Naive thymus-derived CD4-positive, alpha-beta T cell (primary cell): ENCODE measurements at places on chromosomes 2 and 18. TPM values are rescaled to one million over a fixed set of nuclear protein-coding genes. Genes with fewer than 3 reads are reported as not detected.

GRCh38 chr2:78540255-78540654 lies 485.2 kb upstream of the REG3G start:
- H3K27ac ChIP-seq = no peak overlapping the region
- H3K4me3 ChIP-seq = no peak overlapping the region
- H3K27me3 ChIP-seq = no peaks in the 10 kb centered on the region
- no peak for DNase-seq
- H3K36me3 ChIP-seq = no peaks in the 10 kb centered on the region
- no peaks in the 10 kb centered on the region for H3K4me1 ChIP-seq

DNA sequence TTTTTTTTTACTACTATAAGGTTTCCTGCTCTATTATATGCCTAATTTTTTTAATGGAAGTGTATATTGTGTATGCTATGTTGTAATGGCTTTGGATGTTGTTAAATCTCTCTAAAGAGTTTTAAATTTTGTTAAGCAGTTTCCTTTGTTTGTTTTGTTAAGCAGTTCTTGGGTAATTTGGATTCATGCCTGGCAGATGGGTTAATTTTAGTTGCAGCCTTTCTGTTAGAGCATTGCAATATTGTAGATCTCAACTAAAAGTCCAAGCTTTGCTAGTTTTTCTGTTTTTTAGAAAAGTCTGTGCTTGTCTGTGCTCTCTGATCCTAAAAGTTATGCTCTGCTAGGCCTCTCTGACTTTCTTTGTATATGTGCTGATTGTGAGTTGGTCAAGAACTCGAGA lies 1229.0 kb upstream of the NRXN1 start:
- no peaks in the 10 kb centered on the region for H3K27me3 ChIP-seq
- H3K4me1 ChIP-seq = no peaks in the 10 kb centered on the region
- H3K4me3 ChIP-seq = no peak overlapping the region
- no peak for DNase-seq
- no peaks in the 10 kb centered on the region for H3K36me3 ChIP-seq

NT5DC4 gene
- total RNA-seq = not detected in 2 replicates

RAX gene
- total RNA-seq = not detected

- H3K27me3 ChIP-seq = no peaks in the 10 kb centered on the region
- H3K4me3 ChIP-seq = no peak overlapping the region
- no peaks in the 10 kb centered on the region for H3K4me1 ChIP-seq
- DNase-seq = no peak
- no peaks in the 10 kb centered on the region for H3K36me3 ChIP-seq
- no peak overlapping the region for H3K27ac ChIP-seq
Measured at GRCh38 chr2:146031158-146031557, 1511.2 kb upstream of the ZEB2 start.

B3GNT7 gene
- 1.5 TPM for total RNA-seq

GRCh38 chr2:237122214-237122666 lies 36.6 kb downstream of the COPS8 start:
- no peaks in the 10 kb centered on the region for H3K36me3 ChIP-seq
- H3K4me1 ChIP-seq = no peaks in the 10 kb centered on the region
- no peaks in the 10 kb centered on the region for H3K27me3 ChIP-seq
- no peak overlapping the region for H3K4me3 ChIP-seq

CELF4 gene
- not detected for total RNA-seq

DNA sequence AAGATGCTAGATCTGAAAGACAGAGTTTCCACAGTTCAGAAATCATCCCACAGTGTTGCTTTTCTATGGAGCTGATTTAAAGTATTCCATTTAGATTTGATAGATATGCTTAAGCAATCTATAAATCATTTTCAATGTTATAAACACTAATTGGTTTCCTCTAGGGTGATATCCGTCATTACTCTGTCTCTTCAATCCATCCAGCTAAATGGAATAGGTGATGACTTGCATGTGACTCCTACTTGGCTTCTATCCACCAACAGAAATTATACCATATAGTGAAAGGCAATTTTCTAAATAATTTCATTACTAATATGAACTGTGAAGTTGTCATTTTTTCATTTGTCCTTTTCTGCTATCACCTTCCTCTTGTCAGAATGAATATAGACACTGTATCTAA lies 84.9 kb downstream of the AOX1 start:
- H3K4me3 ChIP-seq = no peak overlapping the region
- H3K27ac ChIP-seq = no peak overlapping the region
- H3K36me3 ChIP-seq = no peaks in the 10 kb centered on the region
- no peaks in the 10 kb centered on the region for H3K27me3 ChIP-seq
- DNase-seq = no peak

GBX2 gene
- not detected in 2 replicates for total RNA-seq

TNS1 gene
- 4.1 and 4.4 TPM in 2 replicates for total RNA-seq

DNA sequence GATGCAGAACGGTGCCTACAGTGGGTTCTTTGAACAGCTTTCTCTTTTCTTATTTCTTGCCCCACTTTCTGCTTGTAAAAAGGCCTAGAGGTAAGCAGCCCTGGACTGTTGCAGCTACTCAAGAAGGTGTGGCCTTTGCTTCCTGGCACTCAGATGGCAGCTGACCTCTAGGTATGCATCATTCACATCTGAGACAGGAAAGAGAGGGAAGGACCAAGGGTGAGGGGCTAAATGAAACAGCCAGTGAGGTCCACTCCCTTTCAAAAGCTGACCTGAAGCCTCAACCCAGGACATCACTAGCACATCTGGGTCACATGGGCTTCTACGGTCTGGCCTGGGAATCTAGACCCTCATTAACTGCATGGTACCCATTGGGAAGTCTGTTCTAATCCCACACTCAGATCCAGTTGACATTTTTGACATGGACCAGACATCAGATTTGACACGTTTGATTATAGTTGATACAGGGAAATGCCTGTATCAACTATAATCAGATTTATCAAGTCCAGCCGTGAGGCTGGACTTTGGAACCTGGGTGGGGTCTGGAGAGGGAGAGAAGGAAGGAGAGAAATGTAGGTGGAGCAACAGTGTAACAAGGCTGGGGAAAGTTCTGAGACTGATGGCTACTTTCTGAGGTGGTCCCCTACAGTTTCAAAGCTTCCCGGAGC lies 60.2 kb downstream of the E2F6 start:
- H3K27ac ChIP-seq = no peak overlapping the region
- no peak overlapping the region for H3K4me3 ChIP-seq
- DNase-seq = no peak
- H3K4me1 ChIP-seq = no peaks in the 10 kb centered on the region

- no peak overlapping the region for H3K4me3 ChIP-seq
- H3K36me3 ChIP-seq = no peaks in the 10 kb centered on the region
- H3K27me3 ChIP-seq = no peaks in the 10 kb centered on the region
Measured at GRCh38 chr2:144431392-144431783, 88.5 kb downstream of the ZEB2 start.

DNA sequence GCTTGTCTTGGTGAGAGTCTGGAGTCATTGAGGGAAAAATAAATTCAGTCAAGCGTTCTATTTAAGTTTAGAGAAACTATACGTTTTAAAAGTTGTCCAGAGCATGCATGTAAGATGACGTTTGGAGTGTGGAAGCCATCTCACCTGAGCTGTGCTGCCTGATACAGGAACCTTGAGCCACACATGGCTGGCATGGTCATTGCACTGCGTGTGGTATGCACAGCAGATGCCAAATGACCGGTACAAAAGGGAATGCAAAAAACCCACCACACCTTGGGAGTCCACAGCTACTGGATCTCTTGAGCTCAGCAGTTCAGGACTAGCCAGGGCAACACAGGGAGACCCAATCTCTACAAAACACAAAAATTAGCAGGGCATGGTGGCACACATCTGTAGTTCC lies 4.3 kb downstream of the MZT2B start:
- H3K27me3 ChIP-seq = no peaks in the 10 kb centered on the region
- DNase-seq = no peak

- no peaks in the 10 kb centered on the region for H3K27me3 ChIP-seq
- H3K36me3 ChIP-seq = no peaks in the 10 kb centered on the region
- H3K27ac ChIP-seq = no peak overlapping the region
- H3K4me3 ChIP-seq = no peak overlapping the region
- H3K4me1 ChIP-seq = no peaks in the 10 kb centered on the region
Measured at GRCh38 chr2:9658972-9659371, 28.2 kb upstream of the YWHAQ start.

DNA sequence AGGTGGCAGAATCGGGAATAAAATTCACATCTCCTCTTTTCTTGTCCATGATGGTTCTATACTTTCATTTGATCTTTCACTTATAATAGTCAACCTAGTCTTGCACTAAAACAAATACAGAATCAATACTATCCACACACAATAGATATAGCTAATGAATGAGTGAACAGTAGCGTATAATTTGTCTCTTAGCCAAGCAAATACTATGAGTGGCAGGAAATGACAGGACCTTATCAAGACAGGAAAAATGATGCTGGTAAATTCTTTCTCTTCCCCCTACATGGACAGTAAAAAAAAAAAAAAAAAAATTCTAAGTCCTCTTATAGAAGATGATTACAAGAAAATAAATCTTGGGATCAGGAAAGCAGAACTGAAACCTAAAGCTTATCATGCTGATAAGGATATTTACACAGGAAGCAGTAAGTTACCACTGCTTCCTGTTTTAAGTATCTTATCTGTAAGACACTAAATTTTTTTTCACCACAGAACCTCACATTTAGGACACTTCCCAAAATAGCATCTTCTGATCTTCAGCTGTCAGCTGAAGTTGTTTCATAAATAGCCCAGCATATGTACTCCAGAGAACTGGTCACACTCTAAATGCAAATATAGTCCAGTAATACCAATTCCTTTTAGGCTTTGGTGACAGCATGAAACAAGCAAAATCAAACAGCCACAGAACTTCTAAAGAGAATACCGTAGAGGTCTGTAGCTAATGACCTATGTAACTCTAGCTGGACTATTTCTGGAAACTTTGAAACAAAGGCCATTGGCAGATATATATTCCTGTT lies 27.0 kb downstream of the IRS1 start:
- no peaks in the 10 kb centered on the region for H3K27me3 ChIP-seq
- H3K4me3 ChIP-seq = peak overlapping the region; percentile 2
- DNase-seq = peak; percentile 23
- H3K4me1 ChIP-seq = peaks cover 16% of the 10 kb centered on the region
- no peaks in the 10 kb centered on the region for H3K36me3 ChIP-seq
- no peak overlapping the region for H3K27ac ChIP-seq

SPATA3 gene
- not detected for total RNA-seq

DNA sequence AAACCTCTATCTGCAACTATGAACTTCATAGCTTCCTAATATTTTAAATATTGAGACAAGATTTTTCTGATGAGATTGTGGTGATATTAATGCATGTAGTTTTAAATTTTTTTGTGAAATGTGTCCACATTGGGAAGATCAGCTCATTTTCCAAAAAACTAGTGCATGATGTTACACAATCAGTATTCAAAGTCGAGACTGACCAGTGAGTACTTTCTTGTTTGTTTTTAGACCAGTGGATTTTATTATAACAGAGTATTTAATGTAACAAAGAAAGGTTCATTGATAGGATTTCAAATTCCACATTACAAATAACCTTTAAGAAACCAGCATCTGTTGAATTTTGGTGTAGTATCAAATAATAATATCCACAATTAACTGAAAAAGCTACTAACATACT lies 99.3 kb downstream of the TTC27 start:
- no peak overlapping the region for H3K4me3 ChIP-seq
- no peaks in the 10 kb centered on the region for H3K27me3 ChIP-seq
- no peak for DNase-seq
